ENCODE measurements at places on chromosomes 11 and 22.

- DNase-seq = no peak
These were observed 38.3 kb downstream of the BIRC2 start for GRCh38 chr11:102385085-102386007.

GRCh38 chr11:12246147-12246546 is 131.2 kb upstream of the PARVA start:
- DNase-seq = no peak

- no peak for DNase-seq
These were observed 132.7 kb downstream of the DLG2 start for GRCh38 chr11:85494396-85494795.

- DNase-seq = no peak
These were observed 257.8 kb upstream of the SYN3 start for GRCh38 chr22:33315954-33316353.

DNA sequence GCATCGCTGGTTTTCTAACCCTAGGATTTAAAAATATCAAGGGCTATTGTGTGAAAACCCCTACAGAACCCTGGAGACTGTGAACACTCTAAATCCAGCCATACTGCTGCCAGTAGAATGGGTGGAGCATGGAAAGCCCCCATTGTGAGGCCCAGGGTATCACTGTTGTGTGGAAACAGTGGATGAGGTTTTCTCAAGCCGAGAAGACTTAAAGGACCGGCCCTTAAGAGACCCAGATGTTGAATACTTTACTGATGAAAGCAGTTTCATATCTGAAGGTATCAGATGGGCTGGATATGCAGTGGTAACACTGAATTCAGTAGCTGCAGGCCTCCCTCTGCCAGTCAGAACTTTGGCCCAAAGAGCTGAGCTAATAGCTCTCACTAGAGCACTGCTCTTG is 41.6 kb upstream of the GLYAT start:
- no peak for DNase-seq

- peak; percentile 10 for DNase-seq
These were observed at the start of gene LRRC10B for GRCh38 chr11:61507962-61508861. Gene LRRC10B (plus strand): TSS chr11:61508749. CDS start chr11:61508999, 250 bp downstream.

GRCh38 chr11:37451903-37452302 is 853.9 kb upstream of the RAG2 start:
- no peak for DNase-seq

DNA sequence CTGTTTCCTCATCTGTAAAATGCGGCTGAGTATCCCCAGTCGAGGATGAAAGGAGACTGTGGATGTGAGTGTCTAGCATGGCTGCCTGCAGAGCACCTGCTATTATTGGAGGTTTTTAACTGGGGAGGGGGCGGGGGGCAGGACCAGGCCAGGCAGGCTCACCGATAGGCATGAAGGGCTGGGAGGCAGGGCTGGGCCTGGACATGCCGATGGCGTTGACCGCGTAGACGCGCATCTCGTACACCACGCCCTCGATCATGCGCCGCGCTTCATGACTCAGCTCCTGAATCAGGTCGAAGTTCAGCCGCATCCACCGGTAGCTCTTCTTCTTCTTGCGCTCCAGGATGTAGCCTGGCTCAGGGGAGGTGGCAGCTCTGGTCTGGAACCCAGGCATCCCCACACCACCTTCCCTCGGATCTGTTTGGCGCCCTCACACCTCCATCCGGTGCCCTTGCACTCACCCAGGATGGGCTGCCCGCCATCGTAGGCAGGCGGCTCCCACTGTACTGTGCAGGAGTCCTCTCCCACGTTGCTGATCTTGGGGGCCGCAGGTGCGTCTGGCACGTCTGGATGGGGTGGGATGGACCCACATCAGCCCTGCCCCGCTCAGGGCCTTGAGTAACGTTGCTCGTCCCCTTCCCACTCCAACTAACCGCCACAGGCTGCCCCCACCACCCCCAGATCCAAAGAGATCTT is 15.1 kb downstream of the MYBPC3 start:
- DNase-seq = no peak

DNA sequence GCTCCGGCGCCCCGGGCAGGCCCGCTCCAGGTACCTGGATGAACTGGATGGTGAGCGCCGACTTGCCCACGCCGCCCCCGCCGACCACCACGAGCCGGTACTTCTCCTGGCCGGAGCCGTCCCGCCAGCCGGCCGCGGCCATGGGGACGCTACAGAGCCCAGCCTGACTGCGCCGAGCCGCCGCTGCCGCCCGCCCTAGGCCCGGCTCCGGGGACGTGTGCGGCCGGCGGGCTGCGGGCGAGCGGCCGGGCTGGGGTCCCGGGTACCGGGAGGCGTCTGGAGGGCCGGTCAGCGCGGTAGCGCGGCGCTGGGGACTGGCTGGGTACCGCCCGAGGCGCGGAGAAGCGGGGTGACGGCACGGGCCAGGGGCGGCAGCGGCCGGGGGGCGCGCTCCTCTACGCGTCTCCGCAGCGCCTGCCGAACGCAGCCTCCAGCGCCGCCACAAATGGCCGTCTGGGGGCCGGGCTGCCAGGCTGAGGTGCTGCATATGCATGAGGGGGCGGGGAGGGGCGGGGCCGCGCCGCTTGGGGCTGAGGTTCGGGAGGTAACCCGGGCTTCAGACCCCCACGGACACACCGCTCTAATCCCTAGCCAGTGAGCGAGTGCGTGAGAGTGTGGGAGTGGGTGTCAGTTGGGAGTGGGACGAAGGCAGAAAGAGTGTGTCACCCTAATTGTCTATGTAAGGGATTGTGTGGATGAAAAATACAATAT is at the start of gene RRAS2:
Gene RRAS2, minus strand, starts transcription at position 455 of the 711 bp plus-strand sequence. Its CDS starts 313 bp downstream, at position 142.
- peak; percentile 78 for DNase-seq

- no peak for DNase-seq
These were observed 107.6 kb upstream of the ASPHD2 start for GRCh38 chr22:26321469-26321913.

DNA sequence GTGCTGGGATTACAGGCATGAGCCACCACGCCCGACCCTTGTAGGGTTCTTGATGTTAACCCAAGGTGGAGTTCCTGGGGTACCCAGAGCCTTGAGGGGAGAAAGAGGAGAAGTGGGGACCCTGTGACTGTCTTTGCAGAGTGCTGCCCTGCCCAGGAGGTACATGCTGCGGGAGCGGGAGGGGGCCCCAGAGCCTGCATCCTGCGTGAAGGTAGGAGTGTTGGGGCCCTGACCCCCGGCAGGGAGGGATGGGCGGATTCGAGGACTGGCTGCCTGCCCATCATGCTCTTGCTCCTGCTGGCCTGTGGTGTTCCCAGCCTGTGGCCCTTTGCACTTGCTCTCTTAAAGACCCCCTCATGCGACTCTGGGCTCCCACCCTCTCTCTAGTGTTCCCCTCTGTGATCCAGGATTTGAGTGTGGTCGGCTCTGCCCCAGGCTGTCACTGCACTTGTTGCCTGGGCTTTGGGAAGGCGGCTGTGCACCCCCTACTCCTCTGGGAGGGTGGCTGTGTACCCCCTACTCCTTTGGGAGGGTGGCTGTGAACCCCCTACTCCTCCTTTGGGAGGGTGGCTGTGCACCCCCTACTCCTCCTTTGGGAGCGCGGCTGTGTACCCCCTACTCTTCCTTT is 4.5 kb downstream of the SCO2 start:
- no peak for DNase-seq

- no peak for DNase-seq
These were observed 3.4 kb downstream of the PHF21A start for GRCh38 chr11:46117842-46118241.

- no peak for DNase-seq
These were observed 22.1 kb downstream of the RPUSD4 start for GRCh38 chr11:126189109-126189929.

- no peak for DNase-seq
These were observed 417.2 kb downstream of the OPCML start for GRCh38 chr11:133115099-133115498.

GRCh38 chr11:3877364-3878257 is 22.1 kb downstream of the STIM1 start:
- DNase-seq = no peak

GRCh38 chr22:33909911-33910310 is 10.4 kb downstream of the LARGE1 start:
- no peak for DNase-seq

DNA sequence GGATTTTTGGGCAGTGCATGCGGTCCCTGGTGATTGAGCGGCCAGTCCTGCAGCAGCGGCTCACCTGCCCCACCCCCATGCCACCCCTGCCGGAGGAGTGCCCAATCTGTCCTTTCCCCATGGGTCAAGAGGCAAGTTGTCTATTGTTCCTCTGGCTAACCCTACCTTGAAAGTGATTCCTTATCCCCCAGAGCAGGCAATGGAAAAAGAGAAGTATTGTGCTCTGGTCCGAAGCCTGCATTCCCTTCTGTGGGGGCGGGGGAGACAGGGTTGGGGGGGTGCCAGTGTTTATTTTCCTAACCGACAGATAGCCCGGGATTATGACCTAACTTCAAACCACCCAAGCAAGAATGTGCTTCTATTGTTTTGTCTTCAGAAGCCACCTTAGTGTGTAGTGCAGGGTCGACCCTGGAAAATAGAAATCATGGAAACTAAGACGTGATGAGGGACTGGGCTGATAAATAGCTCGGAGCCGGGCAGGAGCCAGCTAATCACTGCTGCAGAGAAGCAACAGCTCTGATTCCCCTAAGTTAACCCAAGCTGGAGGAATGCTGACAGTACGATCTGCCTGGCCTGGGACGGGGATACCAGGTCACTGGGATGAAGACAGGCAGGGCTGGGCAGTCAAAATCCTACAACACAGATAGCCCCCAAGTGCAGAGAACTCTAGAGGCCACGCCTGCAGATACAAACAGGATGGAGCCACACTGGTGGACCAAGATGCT is 38.7 kb upstream of the ATXN10 start:
- DNase-seq = no peak

GRCh38 chr11:66886671-66887221 is 29.9 kb downstream of the LRFN4 start:
- no peak for DNase-seq
